ENCODE measurements at places on chromosomes 4 and X.
A peak's percentile ranks its signal among the peaks of the same experiment; 100 is the strongest.

- peak; percentile 25 for DNase-seq
These were observed 338.7 kb downstream of the FBXW7 start for GRCh38 chr4:152197211-152197610.

DNA sequence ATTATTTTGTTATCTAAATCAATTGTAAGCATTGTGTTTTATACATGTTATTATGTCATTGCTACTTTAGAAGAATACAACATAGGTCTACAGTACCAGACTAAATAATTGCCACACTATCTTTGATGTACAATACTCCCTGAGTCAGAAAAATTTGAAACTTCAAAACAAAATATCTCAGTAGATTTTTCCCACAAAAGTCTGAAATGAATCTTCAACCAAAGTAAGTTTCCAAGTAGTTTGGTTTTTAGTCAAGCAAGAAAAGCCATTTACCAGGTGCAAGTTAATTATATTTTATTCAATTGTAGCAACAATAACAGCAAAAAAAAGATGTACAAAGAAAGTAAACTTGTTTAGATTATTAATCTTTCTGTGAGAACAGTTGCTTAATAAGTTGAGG is 11.4 kb upstream of the PARM1 start:
- no peak for DNase-seq

DNA sequence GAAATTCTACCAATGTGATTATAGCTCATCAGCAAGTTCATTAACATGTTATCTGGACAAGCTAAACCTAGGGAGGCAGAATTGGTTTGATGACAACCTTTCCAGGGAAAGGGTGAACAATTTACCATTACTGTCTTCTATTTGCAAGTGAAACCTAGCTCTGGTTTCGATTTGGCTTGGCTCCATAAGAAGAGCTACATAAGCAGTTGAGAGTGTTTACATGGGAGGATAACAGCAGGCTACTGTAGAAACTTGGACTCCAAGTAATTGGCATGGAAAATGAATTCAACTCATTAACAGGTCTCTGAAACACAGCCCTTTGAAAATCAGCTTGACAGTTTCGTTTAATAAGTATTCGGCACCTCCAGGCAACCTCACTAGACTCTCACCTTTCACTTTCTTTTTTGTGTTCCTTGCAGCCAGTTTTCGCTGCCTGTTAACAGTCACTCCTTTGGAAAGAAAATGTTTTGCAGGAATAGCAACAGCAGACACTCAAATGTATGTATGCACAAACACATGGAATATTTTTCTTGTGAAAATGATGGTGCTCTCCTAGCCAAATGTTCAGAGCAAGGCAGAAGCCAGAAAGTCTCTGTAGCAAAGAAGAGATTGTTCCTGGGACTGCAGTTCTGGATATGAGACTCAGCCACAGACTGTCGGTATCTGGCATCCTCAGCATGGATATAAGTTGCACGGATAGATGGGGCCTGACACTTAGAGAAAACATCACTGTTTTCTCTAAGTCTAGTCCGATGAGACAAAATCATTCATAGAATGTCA is 27.5 kb downstream of the POU3F4 start:
- DNase-seq = peak; percentile 29

DNA sequence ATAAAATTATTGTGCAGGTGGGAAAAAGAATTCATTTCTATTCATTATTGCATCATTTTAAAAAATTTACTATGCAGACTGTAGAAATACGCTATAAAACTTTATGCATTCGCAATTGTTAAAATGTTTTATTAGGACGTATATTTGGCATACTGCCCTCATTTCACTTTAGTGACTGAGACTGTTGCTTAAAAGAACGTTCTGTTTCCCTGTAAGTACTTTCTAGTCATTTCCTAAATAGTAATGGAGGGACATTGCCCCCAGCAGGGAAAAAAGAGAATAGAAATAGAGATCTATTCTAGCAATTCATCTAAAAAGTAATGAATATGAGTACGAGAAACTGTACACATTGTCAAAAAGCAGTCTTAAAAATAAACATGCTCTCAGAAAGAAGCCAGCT is 1295.8 kb upstream of the TENM3 start:
- peak; percentile 31 for DNase-seq

GRCh38 chr4:149202117-149202516 is 613.5 kb downstream of the IQCM start:
- no peak for DNase-seq

Measured in astrocyte of the hippocampus (primary cell).